ENCODE measurements at places on chromosomes 4 and X.

DNA sequence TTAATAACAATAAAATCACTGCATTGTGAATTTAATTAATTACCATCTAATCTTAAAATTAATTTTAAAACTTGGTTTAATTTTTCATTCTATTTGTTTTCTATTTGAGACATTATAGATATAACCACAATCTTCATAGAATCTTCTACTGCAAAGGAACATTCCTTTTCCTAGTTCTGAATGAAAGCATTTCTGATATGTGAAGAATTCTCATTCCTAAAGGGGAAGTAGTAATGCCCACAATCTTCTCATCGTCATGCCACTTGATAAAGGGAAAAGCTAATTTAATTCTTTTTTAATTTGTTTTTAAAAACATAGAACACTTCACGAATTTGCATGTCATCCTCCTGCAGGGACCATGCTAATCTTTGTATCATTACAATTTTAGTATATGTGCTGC is 23.7 kb downstream of the MGARP start:
- no peak for DNase-seq

DNA sequence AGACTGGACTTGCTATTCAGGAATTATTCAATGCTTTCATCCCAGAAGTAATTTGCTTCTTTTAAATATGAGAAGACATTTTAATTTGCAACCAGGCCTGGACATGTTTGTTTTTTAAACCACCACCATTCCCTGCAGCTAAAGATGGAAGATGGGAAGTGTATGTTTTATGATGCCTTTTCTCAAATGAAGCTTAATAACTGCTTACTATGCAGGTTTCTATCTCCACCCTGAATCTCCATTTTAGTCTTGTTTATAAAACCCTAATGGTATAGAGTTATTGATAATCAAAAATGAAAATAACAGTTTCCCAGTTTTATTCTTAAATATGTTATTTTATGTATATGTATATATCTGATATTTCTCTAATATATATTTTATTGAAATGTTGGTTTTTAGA is 418.9 kb downstream of the C4orf33 start:
- DNase-seq: no peak

DNA sequence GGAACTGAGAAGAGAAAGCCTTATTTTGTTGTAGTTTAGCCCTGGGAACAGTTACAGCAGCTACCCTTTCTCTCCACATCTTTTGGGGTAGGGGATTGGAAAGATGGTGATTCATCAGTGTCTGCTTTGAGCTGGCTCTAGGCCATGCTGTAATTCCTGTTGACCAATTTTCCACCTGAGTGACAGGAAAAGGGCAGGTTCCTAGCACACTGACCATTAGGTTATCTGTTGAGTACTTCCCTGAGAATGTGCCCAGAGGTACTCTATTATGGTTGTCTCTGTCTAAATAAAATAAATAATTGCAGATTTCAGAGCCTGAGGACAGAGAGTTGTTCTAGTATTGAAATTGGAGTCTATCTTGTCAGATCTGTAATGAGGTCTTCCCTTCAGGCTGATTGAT is 109.0 kb downstream of the ENOX2 start:
- no peak for DNase-seq

- DNase-seq: no peak
Observed at GRCh38 chr4:170446782-170447181, 357.0 kb upstream of the AADAT start.

All from activated CD4-positive, alpha-beta T cell treated with anti-CD3 and anti-CD28 coated beads, Interleukin-2, amount 50 U/mL, for 1 hour (primary cell).